ENCODE measurements at places on chromosomes 12 and 14.
A peak's percentile ranks its signal among the peaks of the same experiment; 100 is the strongest.

DNA sequence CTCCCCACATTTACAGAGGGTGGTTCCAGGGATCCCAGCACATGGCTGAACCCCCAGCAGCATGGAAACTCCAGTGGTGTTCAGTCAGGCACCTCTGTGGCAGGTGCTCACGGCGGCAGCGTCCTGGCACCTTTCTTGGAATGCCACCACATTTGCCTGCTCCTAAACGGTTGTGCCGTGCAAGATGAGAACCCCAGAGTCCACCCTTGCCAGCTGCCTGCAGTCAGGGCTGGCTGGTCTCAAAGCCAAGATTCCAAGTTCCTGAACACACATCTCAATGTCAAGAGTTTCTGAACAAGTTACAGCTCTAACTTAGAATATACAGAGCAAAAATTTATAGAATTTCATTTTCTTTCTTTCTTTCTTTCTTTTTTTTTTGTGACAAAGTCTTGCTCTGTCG lies 38.7 kb downstream of the DDX51 start:
- no peak for DNase-seq

- DNase-seq: no peak
Measured at GRCh38 chr12:66739940-66740651, 61.2 kb upstream of the GRIP1 start.

- no peak for DNase-seq
Measured at GRCh38 chr12:128137140-128137539, 129.8 kb upstream of the TMEM132C start.

DNA sequence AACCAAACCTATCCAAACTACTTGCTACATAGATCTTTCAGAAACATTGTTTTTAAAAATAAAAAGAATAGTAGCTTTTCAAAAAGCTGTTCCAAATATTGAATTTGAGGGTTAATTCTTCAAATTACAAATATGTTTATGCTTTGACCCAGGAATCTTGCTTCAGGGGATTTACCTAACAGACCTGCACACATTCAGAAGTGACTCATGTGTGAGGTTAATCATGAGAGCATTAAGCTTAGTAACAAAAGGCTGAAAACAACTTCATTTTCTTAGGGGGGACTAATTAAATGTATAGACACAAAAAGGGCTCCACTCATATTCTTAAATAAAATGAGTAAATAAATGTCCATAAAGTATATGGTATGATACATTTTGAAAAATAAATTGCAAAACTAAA lies 672.4 kb upstream of the FLRT2 start:
- DNase-seq: no peak

GRCh38 chr14:36998686-36999085 lies 173.7 kb downstream of the SLC25A21 start:
- no peak for DNase-seq

DNA sequence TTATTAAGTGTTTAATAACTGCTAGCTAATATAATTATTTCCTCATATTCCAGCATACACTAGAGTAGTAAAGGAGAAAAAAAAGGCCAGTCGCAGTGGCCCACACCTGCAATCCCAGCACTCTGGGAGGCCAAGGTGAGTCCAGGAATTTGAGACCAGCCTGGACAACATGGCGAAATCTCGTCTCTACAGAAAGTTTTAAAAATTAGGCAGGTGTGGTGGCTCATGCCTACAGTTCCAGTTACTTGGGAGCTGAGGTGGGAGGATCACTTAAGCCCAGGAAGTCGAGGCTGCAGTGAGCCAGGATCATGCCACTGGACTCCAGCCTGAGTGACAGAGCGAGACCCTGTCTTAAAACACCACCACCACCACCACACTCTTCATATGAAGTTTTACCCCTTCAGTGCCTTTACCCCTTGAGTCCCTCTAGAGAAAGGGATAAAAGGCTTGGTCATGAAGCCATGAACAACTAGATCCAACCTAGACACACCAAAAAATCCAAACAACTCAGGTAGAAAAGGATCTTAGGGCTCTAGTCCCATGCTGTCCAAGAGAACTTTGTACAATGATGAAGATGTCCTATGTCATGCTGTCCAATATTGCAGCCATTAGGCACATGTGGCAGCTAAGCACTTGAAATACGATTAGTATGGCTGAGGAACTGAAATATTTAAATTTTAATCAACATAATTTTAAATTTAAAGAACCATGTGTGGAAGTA lies 29.6 kb downstream of the ATXN2 start:
- DNase-seq: no peak

- DNase-seq: no peak
Measured at GRCh38 chr12:111285200-111285599, 83.7 kb downstream of the PHETA1 start.

DNA sequence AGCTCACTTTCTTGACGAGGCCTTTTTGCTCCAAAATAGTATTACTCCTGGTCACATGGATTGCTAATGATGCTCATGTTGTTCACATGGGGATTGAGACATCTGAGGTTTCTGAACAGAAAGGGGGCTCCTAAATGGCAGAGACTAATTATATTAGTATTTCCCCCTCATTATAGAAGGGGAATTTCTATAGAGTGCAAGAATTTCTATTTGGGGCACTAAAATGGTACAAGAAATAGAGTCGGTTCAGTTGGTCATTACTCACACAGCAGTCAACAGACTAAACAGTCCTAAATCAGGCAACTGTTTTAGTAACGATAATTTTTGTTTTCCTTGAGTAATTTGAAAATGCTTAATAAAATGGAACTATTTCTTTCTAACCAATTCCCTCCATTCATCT lies 108.9 kb downstream of the DACT1 start:
- DNase-seq: no peak

DNA sequence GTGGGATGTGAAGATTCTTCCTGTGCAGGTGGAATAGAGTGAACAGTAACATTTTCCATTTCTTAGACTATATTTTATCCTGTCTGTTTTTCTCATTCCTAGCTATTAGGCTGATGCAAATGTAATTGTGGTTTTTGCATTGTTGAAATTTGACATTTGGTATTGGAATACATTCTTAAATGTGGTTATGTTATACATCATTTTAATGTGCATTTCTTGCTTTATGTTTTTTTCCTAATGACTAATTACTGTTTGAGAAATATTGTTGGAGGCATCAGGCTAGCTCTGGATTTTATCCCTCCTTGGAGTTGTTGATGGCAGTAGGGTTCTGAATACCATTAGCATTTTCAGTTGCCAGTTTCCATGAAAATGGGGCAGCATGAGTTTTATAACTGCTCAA lies 75.9 kb upstream of the GNG2 start:
- DNase-seq: no peak

DNA sequence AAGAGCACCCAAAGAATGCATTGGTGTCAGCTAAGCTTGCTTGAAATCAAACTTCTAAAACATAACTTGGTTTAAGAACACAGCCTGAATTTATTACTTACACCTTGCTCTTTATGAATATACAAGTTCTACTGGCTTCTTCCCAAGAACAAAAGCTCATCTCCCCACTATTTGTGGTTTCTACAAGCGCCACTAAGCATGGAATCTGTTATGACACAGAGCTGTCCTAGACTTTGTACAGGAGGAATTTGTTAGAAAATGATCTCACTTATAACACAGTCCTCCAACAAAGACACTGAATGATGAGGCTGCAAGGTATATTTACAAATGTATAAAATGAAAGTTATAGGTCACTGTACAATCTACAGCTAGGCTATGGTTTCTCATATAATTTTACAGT lies 452.1 kb downstream of the BCAT1 start:
- no peak for DNase-seq

- DNase-seq: peak; percentile 46
Measured at GRCh38 chr14:91063119-91063518, 2.7 kb upstream of the RPS6KA5 start.

- no peak for DNase-seq
Measured at GRCh38 chr14:101232340-101233020, 328.8 kb upstream of the DIO3 start.

DNA sequence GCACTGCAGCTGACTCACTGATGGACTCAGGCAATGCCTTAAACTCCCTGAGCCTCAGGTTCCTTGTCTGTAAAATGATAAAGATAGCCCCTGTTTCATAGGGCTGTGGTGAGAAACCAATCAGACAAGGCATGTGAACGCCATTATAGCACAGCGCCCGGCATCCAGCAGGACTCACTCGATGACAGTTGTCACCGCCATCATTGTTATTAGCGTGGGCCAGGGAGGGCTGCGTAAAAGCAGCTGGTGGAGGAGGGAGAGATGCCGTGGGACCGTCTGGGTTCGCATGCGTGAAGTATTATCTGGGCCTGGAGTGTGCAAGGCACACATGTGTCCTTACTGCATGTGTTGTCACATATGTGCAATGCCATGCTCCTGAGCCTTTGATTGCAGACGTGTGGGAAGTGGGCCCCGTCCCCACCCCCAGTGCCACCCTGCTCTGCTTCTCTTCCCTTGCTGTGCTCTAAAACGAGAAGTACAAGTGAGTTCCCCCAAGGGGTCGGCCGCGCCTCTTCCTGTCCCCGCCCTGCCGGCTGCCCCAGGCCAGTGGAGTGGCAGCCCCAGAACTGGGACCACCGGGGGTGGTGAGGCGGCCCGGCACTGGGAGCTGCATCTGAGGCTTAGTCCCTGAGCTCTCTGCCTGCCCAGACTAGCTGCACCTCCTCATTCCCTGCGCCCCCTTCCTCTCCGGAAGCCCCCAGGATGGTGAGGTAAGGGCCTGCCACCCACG lies at the start of gene PTPN6:
PTPN6 (plus strand) TSS at position 546 of the 730 bp plus-strand sequence; CDS start at position 703, 157 bp downstream.
- peak; percentile 56 for DNase-seq

- DNase-seq: no peak
Measured at GRCh38 chr12:108273217-108273616, 65.9 kb downstream of the CMKLR1 start.

GRCh38 chr14:76293221-76293620 lies 82.7 kb upstream of the ESRRB start:
- no peak for DNase-seq

DNA sequence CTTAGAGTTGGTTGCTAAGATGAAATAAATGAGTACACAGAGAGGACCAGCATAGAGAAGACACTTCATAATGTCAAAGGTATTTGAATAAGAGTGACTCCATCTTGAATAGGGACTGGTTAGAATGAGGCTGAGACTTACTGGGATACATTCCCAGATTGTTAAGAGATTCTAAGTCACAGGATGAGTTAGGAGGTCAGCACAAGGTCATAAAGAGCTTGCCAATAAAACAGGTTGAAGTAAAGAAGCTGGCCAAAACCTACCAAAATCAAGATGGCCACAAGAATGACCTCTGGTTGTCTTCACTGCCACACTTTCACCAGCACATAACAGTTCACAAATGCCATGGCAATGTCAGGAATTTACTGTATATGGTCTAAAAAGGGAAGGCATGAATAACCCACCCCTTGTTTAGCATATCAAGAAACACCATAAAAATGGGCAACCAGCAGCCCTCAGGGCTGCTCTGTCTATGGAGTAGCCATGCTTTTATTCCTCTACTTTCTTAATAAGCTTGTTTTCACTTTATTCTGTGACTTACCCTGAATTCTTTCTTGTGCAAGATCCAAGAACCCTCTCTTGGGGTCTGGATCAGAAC lies 8.3 kb upstream of the SERPINA1 start:
- no peak for DNase-seq

- no peak for DNase-seq
Measured at GRCh38 chr14:75025876-75026275, 23.2 kb downstream of the EIF2B2 start.

- DNase-seq: no peak
Measured at GRCh38 chr12:74066476-74066875, 471.2 kb upstream of the ATXN7L3B start.

DNA sequence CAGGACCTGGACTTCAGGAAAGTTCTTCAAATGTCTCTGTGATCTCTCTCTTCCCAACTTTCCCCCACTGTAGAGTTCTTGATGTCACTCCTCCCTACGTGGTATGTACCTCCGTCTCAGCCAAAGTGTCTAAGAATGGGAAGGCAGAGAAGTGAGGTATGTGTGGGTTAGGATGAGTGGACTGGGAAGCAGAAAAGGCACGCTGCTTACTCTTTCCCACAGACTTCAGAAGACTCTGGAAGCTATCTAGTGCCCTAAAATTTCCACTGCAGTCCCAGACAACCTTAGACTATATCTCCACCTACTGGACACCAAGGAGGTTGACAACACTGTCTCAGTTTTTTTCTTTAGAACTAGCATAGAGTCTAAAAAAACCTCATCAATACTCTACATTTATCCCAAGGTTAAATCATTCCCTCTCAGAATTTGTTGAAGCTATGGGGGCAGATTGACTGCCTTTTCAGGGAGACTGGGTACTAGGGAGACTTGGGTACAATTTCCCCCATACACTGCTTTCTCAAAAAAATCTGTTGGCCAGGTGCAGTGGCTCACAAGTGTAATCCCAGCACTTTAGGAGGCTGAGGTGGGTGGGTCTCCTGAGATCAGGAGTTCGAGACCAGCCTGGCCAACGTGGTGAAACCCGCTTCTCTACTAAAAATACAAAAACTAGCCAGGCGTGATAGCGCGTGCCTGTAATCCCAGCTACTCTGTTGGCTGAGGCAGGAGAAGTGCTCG lies 20.6 kb upstream of the ITGA5 start:
- no peak for DNase-seq

DNA sequence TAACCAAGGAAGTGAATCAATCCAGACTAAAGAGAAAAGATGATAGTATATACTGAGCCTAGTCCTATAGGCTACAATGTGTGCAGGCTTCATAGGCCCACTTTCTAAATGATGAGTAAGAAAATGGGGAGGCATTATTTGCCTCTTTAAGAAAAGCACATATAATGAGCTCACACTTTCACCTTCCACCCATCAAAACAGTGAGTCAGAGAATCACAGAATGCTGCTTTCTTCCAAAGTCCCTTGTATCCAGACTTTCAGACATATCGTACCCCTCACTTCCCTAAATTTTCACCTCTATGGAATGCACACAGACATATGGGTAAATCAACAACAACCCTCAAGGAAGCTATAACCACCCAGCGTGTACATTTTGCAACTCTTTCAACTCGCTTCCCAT lies 286.4 kb upstream of the PRKD1 start:
- no peak for DNase-seq

GRCh38 chr12:100717733-100718067 lies 76.9 kb upstream of the ANO4 start:
- DNase-seq: no peak

- DNase-seq: no peak
Measured at GRCh38 chr12:67816269-67816668, 167.7 kb downstream of the DYRK2 start.

- no peak for DNase-seq
Measured at GRCh38 chr12:116620124-116620491, 60.9 kb downstream of the MAP1LC3B2 start.

Data from CD8-positive, alpha-beta memory T cell (primary cell).